ENCODE measurements at places on chromosomes 2 and 18.

GRCh38 chr18:58183226-58183625 lies 139.2 kb downstream of the NEDD4L start:
- no peak for DNase-seq

DNA sequence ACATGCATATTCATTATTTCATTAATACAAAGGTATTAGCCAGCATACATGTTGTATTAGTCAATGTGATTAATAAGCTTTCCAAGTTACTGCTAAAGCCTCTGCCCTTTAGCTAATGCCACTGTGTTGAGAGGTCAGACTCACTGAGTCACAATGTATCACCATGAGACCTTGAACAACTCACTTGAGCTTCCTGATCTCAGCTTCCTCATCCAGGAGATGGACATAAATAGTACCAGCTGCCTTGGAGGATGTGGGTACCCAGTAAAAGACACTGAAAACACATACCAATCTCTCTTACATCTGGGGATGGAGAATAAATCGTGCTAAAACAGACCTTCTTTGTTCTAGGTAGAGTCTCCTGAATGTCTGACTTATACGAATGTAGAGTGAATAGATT lies 224.6 kb downstream of the EPHA4 start:
- DNase-seq: no peak

GRCh38 chr2:234426616-234427015 lies 70.3 kb downstream of the ARL4C start:
- DNase-seq: peak; percentile 10

GRCh38 chr2:129791712-129792111 lies 187.8 kb upstream of the RAB6C start:
- DNase-seq: no peak

GRCh38 chr2:138497294-138497693 lies 4.3 kb upstream of the SPOPL start:
- DNase-seq: no peak

GRCh38 chr2:42153944-42154581 lies 15.1 kb upstream of the EML4 start:
- no peak for DNase-seq

- no peak for DNase-seq
Observed at GRCh38 chr2:17334300-17334699, 183.9 kb downstream of the RAD51AP2 start.

DNA sequence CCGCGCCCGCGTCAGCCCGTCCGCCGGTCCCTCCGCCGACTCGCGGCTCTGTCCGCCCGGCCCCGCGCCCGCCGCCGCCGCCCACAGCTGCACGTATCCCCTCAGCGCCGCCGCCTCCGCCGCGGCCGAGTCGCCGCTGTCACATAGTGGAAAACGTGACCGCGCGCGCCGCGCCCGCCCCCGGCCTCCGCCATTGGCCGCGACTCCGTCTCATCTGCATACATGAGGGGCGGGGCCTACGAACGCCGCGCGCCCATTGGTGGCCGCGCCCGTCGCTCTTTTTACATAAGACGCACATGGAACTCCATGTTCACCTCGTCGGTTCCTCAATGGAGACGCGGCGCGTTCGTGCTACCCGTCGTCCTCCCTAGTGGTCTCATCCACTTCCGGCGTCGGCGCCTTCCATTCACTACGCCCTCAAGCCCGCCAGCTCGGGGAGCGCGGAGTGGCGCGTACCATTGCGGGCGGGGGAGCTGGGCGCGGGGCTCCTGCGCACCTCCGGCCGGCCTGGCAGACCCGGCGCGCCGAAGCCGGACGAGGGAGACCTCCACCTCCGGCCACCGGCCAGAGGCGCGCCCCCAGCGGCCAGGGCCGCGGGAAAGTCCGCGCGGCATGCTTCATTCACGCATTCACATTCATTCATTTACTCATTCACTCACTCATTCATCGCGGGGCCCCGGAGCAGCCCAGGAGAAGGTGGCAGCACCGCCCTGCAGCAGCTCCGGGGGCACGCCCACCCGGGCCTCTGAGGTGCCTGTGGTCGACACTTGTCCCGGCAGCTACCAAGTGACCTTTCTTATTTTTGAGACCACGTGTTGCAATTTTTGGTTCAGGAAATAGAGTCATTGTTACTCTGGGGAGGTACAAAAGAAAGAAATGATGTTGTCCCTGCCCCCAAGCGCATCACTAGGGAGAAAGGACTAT lies 502 bp upstream of the PER2 start:
- peak; percentile 99 for DNase-seq

GRCh38 chr2:100799686-100800085 lies 20.3 kb upstream of the NPAS2 start:
- DNase-seq: no peak

- DNase-seq: no peak
Observed at GRCh38 chr2:204551512-204551863, 6.2 kb downstream of the PARD3B start.

GRCh38 chr2:206218796-206219499 lies 55.5 kb upstream of the ZDBF2 start:
- no peak for DNase-seq

DNA sequence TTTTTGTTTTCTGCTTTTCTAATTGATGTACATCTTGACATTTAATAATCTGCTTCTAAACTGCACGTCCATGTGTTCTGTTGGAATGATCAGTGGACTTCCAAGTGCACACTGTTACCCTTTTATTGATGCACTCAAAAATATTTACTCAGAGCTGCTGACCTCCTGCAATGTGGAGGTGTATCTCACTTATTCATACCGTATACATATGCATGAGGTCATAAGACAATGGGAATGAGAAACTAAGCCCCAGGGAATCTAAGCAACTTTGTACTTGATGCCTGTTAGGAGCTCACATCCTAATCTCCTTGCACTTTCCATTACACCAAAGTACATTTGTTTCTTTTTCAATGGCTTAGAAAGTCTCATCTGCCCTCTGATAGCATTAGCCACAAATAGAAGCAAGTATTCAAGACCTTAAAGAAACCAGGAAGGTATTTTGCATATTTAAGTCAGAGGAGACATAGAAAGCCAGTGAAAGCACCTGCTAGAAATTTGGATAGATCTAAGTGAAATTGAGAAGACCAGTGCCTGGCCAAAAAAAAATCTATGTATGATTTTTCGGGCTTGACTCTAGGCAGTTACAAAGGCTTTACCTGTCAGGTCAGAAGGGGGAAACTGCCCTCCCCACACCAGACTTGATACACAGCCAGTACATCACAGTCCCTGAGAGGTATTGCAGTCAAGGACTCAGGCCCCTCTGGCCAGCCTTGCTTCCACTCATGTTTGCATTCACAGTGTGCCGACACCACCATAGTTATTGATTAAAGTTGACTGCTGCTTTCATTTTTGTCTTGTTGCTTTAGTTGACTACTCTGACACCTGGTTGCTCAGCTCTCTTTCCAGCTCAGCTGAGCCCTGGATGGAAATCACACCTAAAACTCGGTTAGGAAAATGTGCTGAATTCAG lies 391.7 kb upstream of the CYRIA start:
- no peak for DNase-seq

- no peak for DNase-seq
Observed at GRCh38 chr2:237446338-237446665, 32.3 kb upstream of the COL6A3 start.

- DNase-seq: no peak
Observed at GRCh38 chr18:80200932-80201672, 46.2 kb downstream of the PARD6G start.

DNA sequence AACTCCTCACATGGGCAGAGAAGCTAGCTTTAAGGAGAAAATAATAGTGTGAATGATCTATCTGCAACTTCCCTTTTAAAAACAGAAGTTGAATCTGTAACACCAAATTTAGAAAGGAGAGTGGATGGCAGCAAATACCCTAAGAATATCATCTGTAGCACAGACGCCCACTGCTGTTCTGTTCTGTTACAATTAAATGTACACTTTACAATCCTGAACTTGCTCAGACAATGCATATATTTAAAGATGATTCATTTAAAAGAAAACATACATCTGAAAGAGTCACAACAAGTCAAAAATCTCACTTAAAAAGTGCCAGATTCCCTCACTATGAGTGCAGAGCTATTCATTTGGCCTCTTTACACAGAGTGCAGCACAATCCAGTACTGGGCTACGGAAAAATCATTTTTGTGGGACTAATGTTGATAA lies 8.0 kb upstream of the SERTAD2 start:
- no peak for DNase-seq

DNA sequence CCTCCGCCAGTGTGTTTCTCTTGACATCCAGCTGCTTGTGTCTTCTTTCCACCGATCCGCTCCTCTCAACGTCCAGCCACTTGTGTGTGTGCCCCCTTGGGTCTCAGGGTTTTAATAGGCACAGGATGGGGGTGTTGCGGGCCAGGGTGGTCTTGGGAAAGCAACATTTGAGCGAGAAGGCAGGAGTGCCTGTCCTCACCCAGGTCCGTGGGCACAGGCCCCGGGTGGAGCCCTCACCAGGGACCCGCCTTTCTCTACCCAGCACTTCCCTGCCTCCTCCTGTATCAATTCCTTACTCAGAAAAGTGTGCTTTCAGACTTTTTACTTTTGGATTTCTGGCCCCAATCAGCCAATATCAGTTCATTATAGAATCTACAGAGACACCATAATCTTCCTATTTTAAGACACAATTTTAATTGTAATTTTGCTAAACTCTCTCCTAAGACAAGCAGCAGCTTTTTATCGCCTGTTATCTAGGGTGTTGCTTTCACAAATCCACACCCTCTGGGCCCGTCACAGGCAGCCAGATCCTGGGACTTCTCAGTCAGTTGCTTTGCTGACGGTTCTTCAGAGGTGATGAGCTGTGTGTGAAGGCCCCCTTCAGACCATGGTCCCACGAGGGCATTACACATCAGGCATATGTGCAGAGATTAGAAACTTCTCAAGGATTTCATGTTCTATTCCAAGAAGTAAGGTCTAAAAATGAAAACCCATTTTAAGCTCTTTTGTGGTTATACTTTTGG lies 96.0 kb upstream of the FHL2 start:
- DNase-seq: no peak

Data from HL-60 (cell line).